ENCODE measurements at places on chromosomes 1 and 21.

- H3K4me1 ChIP-seq: peaks cover 32% of the 10 kb centered on the region
- peak overlapping the region; percentile 96 for H3K27ac ChIP-seq
- H3K27me3 ChIP-seq: no peaks in the 10 kb centered on the region
Measured at GRCh38 chr1:169894424-169895145, 889 bp upstream of the SCYL3 start.

GRCh38 chr1:75587692-75588091 is 23.2 kb downstream of the SLC44A5 start:
- no peaks in the 10 kb centered on the region for H3K27me3 ChIP-seq
- H3K4me3 ChIP-seq: no peak overlapping the region
- H3K27ac ChIP-seq: no peak overlapping the region
- no peaks in the 10 kb centered on the region for H3K4me1 ChIP-seq
- no peaks in the 10 kb centered on the region for H3K36me3 ChIP-seq

DNA sequence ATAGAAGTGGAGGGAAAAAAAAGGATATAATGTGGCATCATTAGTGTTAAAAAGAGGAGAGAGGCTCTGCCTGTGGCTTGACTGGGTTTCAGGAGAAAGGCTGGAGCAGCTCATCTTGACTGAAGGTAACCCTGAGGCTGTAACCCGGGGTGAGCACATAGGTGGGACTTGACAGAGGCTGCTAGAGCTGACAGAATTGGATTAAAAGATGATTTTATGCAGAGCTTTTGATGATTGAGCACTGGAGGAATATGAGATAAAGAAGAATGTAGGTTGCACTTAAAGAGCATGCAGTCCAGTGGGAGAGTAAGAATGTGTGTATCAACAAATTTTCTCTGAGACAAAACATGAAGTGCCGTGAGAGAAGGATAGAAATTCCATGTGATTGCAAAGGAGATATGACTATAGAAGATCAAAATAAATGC is 17.3 kb downstream of the LAMC1 start:
- no peaks in the 10 kb centered on the region for H3K4me1 ChIP-seq
- no peak overlapping the region for H3K4me3 ChIP-seq
- no peak for DNase-seq
- peaks cover 13% of the 10 kb centered on the region for H3K27me3 ChIP-seq
- H3K27ac ChIP-seq: no peak overlapping the region
- no peaks in the 10 kb centered on the region for H3K36me3 ChIP-seq

DNA sequence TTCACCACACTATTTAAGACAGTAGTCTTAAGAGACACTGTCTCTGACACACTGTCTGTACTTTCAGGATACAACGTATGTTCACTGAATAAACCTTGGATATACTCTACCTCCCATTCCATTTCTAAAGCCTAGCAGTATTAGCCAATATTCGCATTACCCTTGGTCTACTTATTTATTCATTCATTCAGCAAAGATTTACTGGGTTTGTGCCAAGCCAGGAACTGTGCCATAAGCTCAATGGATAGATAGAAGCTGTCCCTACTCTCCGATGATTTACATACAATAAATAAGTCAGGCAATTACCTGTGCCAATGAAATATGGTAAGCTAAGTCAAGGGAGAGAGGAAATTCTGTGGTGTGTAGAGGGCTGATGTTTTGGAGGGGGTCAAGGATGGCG is 195.2 kb upstream of the RAB4A start:
- no peak overlapping the region for H3K27ac ChIP-seq
- no peak overlapping the region for H3K4me3 ChIP-seq
- DNase-seq: no peak

DNA sequence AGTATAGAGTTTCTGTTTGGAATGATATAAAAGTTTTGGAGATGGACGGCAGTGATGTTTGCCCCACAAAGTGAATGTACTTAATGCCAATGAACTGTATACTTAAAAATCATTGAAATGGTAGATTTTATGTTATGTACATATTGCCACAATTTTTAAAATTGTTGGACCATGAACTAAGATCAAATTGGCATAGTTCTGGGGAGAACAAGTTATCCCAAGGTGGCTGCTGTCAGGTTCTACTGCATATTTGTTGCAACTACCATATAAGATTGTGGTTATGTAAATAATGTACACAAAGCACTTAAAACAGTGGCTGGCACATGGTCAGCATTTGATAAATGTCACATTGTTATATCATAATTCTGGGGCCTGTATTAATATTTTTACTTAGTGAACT is 466.4 kb downstream of the SIPA1L2 start:
- no peaks in the 10 kb centered on the region for H3K27me3 ChIP-seq
- H3K36me3 ChIP-seq: no peaks in the 10 kb centered on the region
- H3K4me1 ChIP-seq: no peaks in the 10 kb centered on the region
- no peak for DNase-seq
- H3K4me3 ChIP-seq: no peak overlapping the region

DNA sequence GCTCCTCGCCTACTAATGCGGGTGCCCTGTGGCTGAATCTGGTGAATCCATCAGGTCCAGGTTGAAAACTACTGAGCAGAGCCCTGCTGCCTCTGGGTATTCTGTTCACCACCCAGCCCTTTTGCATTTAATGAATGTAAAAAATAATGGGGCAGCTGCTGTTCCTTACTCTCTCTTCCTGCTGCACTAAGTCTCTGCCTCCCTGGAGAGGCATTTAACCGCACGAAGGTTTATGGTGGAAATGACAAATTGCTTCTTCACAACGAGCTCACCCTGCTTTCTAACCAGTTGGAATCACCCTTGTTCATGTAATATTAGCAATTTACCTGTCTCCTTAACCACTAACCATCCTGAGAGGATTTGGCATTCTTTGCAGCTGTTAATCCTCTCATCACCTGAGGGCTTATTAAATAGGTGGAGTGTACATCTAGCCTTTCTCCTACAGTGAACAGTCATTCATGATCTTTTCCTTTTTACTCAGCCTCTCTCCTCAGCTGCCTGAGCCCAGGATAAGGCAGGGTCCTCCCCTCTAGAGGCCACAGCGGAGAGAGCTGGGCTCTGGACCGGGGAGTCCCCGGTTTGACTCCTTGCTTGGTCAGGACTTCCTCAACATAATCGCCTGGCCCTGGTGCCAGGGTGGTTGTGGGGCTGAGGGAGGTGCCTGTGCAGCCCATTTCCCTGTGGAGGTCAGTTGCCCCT is 97.6 kb downstream of the NOS1AP start:
- H3K27ac ChIP-seq: no peak overlapping the region
- H3K4me3 ChIP-seq: no peak overlapping the region
- no peaks in the 10 kb centered on the region for H3K27me3 ChIP-seq
- no peak for DNase-seq
- H3K4me1 ChIP-seq: no peaks in the 10 kb centered on the region
- no peaks in the 10 kb centered on the region for H3K36me3 ChIP-seq

DNA sequence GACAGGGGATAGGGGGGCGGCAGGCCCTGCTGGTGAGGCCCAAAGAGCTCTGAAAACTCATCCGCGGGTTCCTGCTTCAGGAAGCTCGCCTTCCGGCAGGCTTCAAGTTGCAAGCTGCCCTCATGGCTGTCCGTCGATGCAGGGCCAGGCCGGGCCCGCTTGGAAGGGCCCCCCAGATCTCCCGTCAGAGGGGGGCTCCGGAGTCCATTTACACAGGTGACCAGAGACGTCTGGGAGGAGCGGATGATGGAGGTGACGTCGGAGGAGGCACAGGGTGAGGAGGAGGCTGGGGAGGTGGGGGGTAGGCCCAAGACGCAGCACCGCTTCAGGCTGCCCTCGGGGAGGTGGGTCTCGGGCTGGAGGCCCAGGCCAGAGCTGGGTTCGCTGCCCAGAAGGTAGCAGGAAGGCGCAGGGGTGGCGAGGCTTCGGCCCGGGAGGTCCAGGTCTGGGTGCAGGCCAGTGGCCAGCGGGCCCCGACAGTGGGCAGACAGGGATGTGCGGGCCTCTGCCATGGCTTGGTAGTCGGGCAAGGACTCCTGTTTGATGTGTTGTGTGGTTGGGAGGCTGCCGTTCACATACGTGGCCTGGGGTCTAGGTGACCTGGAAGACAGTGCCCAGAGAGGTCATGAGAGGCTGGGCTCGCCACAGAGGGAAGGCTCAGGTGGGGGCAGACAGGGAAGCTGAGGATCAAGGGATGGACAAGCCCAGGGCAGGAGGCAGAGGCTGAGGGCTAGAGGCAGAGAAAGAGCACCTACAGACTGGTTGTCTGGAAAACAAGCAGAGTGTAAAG is 135.4 kb downstream of the DMRTB1 start:
- H3K27ac ChIP-seq: no peak overlapping the region
- peaks cover 3% of the 10 kb centered on the region for H3K4me1 ChIP-seq
- DNase-seq: no peak

GRCh38 chr1:248847956-248848561 is 10.0 kb downstream of the ZNF672 start:
- H3K4me3 ChIP-seq: no peak overlapping the region
- peaks cover 20% of the 10 kb centered on the region for H3K36me3 ChIP-seq
- no peaks in the 10 kb centered on the region for H3K27me3 ChIP-seq

GRCh38 chr1:28526886-28527285 is 21.0 kb downstream of the RCC1 start:
- no peaks in the 10 kb centered on the region for H3K27me3 ChIP-seq
- no peaks in the 10 kb centered on the region for H3K4me1 ChIP-seq
- H3K27ac ChIP-seq: no peak overlapping the region
- DNase-seq: no peak

DNA sequence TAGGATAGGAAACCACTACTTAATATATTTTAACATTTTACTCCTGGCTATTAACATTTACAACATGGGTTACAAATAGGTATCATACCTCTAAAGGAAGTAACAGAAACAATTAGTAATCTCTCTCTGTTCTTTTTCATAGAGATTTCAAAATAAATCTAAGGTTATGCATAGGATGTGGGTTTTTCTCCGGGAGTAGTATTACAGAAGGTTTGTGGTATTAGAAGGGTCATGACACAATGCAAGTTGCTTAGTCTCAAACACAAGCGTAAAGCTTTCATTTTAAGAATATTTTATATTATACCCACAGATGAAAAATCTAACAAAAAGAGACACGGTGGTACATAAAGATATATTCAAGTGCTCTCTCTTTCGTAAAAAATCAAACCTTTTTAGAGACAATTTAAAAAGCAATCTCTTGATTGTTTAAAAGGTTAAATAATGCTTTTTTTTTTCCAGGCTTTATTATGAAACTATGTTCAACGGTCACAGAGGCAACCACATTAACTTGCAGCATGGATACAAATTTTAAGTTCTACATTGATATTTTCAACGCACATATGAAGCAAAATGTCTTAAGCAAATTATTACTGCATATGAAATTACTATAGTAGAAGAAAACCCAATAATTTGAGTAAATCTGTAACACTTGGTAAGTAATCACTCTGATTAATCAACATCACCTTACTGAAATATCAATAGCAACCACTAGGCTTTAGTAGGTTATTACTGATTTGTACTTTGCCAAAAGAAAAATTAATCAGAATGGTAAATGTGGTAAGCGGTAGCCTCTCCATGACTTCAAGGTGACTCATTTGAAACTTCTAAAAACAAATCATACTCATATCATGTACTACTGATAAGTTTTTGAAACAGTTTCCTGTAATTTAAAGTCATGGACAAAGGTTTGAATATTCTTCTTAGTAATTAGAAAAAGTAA is 97.4 kb upstream of the GFI1 start:
- DNase-seq: no peak
- H3K36me3 ChIP-seq: no peaks in the 10 kb centered on the region
- H3K4me3 ChIP-seq: peak overlapping the region; percentile 11

DNA sequence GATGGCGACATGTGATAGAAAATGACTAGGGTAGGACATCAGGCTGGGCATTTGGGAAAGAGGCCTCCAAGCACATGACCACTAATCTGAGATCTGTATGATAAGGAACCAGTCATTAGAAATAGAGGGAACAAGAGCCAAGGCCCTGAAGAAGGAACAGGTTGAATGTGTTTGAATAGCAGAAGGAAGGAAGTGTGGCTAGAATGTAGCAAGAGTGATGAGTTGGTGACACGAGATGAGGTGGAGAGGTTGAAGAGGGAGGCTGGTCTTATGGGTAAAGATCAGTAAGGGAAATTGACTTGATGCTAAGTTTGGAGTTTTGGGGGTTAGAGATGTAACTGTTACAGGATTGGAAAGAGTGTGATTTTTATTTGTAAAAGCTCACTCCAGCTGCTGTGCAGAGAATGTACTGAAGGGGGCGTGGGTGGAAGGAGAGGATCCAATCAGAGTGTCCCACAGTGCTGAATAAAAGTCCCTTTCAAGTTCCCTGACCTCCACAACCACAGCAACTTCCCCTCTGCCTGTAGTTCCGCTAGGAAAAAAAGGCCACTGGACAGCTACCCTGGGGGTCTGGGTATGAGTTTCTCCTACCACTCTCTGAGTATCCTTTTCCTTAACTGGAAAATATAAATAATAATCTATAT is 295.0 kb downstream of the OMA1 start:
- H3K36me3 ChIP-seq: no peaks in the 10 kb centered on the region
- peaks cover 3% of the 10 kb centered on the region for H3K27me3 ChIP-seq
- no peak overlapping the region for H3K27ac ChIP-seq
- no peak for DNase-seq
- H3K4me1 ChIP-seq: no peaks in the 10 kb centered on the region
- H3K4me3 ChIP-seq: no peak overlapping the region

DNA sequence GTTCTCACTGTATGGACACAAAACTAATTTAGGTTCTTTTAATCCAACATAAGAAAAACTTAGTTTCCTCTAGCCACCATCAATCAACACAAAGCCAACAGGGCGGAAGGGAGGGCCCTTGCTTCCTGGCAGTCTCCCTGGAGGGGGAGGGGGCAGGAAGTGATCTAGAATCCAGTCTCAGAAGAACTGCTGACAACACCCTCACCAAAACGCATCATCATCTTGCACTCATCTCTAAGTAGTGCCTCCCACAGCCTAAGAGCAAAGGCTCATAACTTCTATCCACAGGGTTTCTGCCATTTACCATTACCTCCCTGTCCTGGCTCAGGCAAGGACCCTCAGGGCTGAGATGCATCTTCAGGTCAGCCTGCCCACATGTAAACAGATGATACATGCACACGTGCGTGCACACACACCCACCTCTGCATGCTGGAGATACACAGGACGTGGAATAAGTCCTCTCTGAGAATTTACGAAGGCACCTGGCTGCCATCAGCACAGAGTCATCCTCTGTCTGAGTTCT is 20.5 kb downstream of the HIVEP3 start:
- DNase-seq: peak; percentile 66
- no peaks in the 10 kb centered on the region for H3K36me3 ChIP-seq
- H3K4me3 ChIP-seq: peak overlapping the region; percentile 35

DNA sequence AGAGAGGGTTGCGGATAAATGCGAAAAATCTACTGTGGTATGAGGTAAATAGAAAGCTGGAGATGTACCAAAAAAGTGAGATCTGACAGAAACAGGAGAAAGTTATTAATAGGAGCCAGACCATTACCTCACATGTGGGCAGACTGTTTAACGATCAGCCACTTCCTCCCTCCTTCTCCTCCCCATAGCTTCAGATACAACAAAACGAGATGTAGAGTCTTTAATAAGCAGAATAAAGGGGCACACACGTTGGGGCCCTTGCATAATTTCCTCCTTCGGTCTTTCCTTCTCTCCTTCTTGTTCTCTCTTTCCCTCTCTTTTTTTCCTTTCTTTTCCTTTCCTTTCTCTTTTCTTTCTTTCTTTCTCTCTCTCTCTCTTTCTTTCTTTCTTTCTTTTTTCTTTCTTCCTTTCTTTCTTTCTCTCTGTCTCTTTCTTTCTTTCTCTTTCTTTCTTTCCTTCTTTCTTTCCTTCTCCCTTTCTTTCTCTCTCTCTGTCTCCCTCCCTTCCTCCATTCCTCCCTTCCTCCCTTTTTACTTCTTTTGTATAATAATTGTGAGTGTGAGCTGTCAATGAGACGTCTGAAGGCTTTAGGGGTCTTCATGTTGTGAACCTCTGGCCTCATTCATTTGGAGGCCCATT is 242.1 kb downstream of the GRIK1 start:
- no peaks in the 10 kb centered on the region for H3K4me1 ChIP-seq
- no peaks in the 10 kb centered on the region for H3K36me3 ChIP-seq
- H3K27me3 ChIP-seq: no peaks in the 10 kb centered on the region
- H3K4me3 ChIP-seq: no peak overlapping the region
- DNase-seq: no peak

- no peak overlapping the region for H3K4me3 ChIP-seq
- no peak for DNase-seq
Measured at GRCh38 chr21:44748621-44749020, 37.2 kb upstream of the TSPEAR start.
